ENCODE measurements at places on chromosomes 1 and 21.

DNA sequence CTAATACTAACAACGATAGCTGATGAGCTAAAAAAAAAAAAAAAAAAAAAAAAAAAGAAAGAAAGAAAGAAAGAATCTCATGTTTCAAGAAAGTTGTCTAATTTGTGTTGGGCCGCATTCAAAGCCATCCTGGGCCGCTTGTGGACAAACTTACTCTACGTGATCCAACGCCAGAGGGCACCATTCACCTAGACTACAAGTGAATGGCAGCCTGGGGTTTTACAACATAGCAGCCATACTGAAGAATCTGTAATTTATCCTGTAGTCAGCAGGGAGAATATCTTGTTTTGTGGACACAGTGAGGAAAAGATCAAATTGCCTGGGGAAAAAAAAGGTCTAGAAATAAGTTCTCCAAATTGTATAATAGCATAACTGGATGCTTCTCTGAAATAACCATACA lies 47.0 kb downstream of the CYP2J2 start:
- DNase-seq, result peak; percentile 57

DNA sequence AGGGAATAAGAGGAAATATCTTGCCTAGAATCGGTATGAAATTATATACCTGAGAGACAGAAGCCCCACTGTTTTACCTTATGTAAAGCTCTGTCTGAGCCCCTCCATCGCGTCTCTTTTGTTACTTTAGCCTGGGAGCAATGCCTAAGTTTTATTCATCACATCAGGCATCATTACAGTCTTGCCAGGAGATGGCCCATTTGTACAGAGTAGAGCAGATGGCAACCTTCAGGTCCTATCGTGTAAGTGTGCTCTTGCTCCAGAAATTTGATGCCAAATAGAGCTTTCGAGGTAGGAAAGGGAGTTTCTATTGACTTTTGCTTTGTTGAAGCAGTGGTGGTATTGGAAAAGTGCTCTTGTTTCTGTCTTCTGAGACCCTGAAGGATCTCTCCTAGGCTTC lies 24.9 kb downstream of the CFAP126 start:
- no peak for DNase-seq

DNA sequence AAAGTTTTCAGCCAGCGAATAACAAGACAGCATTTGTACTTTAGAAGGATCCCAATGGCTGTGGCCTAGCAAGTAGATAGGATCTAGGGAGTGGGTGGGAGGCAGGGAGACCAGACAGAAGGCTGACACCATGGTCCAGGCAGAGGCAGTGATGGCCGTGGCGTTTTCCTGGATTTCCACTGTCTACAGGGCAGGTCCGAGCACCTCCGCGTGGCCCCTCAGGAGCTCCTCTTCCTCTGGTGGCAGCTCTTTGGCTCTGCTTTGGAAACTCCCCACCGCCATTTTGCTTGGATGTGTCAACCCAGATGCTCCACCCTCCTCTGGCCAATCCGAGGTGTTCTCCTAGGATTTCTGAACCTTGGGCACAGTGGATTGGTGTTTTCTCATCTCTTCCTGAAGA lies 25.1 kb downstream of the PADI4 start:
- no peak for DNase-seq

DNA sequence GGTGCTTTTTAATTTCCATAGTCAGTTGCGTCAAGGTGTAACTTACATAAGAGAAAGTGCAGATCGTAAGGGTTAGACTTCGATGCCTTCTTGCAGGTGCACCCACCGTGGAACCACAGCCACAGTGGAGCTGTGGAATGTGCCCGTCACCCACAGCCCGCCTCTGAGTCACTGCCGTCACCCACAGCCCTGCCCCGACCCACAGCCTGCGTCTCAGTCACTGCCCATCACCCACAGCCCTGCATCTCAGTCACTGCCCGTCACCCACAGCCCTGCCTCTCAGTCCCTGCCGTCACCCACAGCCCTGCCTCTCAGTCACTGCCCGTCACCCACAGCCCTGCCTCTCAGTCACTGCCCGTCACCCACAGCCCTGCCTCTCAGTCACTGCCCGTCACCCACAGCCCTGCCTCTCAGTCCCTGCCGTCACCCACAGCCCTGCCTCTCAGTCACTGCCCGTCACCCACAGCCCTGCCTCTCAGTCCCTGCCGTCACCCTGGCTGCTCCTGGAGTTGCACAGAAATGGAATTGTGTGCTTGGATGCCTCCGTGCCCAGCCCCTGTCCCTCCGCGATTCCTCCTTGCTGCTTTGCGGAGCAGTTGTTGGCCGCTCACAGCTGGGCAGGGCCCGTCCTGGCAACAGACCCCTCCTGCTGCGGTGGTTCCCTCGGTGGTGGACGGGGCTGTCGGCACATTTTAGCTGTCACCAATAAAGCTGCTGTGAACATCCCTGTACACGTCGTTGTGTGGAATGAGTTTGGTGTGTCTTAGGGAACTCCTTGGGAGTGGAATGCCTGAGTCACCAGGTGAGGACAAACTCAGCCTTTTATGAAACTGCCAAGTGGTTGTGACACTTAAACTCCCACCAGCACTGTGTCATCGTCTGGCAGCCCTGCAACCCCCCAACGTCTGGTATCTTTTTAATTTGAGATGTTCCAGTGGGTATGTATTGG lies 44.9 kb upstream of the COL6A2 start:
- no peak for DNase-seq

DNA sequence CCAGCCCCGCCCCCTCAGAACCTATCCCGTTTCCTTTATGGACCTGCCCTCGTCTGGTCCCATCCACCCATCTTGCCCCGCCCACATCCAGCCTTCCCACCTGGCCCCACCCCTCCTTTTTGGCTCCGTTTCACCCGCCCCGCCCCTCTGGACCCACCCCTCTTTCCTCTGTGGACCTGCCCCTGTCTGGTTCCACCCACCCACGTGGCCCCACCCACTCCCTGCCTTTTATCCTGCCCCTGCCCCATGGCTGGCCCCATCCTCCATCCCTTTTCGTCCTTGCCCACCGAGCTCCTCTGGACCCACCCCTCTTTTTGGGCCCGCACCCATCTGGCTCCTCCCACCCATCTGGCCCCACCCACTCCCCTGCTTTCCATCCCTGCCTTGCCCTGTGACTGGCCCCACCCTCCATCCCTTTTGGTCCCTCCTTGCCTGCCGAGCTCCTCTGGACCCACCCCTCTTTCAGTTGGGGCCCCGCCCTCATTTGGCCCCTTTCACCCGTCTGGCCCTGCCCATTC lies 177.3 kb downstream of the CAMTA1 start:
- no peak for DNase-seq

GRCh38 chr1:184153731-184154130 lies 102.2 kb downstream of the TSEN15 start:
- no peak for DNase-seq

- no peak for DNase-seq
Measured at GRCh38 chr1:153687346-153688125, 9.0 kb downstream of the NPR1 start.

- no peak for DNase-seq
Measured at GRCh38 chr1:89277725-89278124, 5.1 kb upstream of the GBP5 start.

DNA sequence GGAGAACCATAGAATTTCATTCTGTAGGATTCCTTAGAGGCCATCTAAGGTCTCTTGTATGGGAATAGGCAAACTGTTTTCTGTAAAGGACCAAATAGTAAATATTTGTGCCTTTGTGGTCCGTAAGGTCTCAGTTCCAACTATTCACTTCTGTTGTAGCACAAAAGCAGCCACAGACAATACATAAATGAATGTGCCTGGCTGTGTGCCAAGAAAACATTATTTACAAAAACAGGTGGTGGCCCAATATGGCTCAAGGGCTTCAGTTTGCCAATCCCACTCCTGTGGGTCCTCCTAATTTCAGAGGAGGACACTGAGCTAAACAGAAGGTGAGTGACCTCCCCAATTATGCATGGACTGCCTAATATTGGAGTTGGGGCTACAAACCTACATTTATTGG lies 67.6 kb upstream of the EDEM3 start:
- no peak for DNase-seq

- DNase-seq, result no peak
Measured at GRCh38 chr1:222372221-222372620, 175.7 kb downstream of the HHIPL2 start.

DNA sequence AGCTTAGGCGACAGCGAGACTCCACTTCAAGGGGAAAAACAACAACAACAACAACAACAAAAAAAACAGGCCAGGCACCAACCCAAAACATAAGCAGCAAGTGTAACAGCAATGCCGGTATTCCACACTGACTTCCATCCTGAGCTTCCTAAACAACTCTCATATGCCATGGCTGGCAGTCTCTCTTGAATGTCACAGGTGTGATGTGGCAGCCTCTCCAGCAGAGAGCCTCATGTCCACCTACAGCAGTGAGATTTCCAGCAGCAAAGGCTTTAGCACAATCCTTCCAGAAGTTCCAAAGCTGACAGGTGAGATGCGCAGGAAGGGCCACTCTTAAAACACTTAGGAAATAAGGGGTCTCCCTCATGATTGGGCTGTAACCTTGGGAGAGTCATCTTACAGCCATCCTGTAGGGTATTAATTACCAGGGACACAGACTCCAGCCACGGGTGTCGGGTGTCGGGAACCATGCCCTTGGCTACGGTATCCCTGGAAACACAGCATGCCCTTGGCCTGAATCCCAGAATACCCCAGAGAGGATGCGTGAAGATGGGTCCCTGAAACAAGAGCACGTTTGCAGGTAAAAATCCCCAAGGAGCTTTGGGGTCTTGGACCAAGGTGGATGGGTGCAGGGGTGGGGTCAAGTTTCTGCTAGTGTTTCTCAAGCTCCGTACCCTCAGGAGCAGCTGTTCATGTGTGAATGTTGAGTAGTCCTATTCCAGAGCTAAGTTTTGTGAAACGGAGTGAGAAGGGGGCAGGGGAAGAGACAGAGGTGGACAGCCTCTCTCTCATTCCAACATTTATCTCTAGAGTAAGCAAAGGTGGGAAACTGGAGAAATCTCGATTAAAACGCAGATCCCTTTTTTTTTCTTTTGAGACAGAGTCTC lies 31.4 kb downstream of the CLSTN1 start:
- DNase-seq, result no peak

DNA sequence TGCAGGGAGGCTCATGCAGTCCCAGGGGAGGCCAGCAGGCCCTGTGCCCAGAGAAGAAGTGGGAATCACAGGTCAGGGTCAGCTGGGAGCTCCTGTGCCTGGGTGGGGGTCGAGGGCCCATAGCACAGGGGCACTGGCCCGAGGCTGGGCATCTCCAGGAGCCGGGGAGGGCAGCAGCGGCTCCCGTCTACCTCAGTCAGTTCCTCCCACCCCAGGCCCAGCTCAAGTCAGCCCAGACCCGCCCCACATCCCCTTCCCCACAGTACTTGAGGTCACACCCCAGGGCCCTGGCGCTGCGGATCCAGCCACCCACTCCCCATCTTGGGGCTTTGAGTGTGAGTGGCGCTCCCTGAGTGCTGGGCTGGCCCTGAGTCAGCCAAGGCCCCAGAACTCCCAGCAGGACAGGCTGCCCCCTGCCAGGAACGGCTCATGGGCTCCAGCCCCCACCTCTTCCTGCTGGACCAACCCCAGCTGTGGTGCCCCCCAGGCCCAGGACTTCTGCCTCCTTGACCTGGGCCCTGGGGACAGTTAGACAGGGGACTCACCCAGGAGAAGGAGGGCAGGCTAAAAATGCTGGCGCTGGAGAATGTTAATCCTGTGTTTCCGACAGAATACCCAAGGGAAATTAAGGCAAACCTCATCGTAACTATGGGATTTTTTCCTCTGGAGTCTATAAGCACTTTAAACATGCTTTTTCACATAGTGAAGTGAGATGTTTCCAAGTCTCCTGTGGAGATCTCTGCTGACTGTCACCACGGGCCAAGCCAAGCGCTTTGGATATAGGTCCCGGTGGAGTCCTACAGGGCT lies 68.8 kb upstream of the COL6A1 start:
- DNase-seq, result no peak
